ENCODE measurements at places on chromosomes 13 and 19.
A peak's percentile ranks its signal among the peaks of the same experiment; 100 is the strongest.

DNA sequence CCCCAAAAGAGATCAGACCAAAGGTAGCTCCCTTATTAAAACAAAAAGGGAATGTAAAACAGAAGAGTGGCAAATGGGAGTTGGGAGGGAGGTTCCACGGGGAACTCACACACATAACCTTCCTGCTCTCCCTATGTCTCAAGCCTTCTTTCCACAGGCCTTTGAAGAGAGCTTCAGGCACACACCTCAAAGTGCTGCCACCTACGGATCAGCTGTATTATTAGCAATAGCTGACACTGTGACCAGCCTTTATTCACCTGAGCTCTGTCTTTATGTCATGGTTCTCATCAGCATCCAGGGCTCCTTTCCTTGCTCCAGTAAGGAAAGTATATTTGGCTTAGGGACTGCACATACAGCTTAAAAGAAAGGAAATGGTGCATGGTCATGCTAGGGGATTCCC lies 11.3 kb downstream of the ZNF571 start:
- DNase-seq, result no peak

GRCh38 chr19:19095691-19096090 lies 31.9 kb downstream of the SLC25A42 start:
- DNase-seq, result no peak

- DNase-seq, result no peak
Observed at GRCh38 chr19:3175781-3176714, 2.5 kb upstream of the S1PR4 start.

GRCh38 chr13:49956131-49956530 lies 20.0 kb upstream of the SPRYD7 start:
- DNase-seq, result no peak

GRCh38 chr13:34750078-34750931 lies 191.8 kb upstream of the NBEA start:
- DNase-seq, result no peak

DNA sequence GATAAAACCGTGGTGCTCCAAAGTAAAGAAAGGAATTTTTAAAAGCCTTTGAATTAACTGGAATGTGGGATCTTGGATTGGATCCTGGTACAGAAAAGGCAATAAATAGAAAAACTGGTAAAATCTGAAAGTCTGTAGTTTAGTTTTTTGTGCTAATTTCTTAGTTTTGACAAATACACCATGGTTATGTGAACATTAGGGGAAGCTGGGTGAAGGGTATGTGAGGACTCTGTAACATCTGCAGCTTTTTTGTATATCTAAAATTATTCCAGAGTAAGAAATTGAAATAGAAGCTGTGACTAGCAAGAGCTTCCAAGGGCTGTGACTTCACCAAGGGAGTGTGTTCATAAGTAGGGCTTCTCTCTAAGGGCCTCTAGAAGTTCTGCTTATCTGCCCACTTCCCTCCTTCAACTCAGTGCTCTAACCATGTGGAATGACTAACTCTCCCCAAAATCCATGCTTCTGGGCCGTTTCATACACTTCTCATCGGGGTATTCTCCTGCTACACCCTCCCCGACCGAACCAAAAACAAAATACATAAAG lies 26.5 kb downstream of the ARHGAP35 start:
- no peak for DNase-seq

GRCh38 chr13:111270765-111271698 lies 49.4 kb upstream of the TEX29 start:
- DNase-seq, result no peak

DNA sequence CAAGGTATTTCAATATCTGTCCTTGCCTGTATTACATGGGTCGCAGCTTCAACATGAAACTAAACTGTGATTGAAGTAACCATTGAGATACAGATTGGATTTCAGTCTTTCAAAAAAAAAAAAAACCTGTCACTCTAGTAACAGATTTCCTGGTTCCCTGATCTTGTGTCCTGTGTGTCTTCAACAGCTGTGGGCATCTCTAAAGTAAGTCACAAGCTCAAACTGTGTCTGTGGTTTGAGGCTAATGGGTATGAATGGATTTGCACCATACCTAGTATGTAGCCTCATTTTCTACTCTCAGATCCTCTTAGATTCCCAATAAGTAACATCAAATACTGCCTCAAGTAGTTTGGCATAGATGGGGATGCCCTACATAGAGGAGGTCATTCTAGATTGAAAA lies 300.1 kb downstream of the COG6 start:
- no peak for DNase-seq

- DNase-seq, result no peak
Observed at GRCh38 chr19:38079926-38080380, 144.1 kb downstream of the DPF1 start.

GRCh38 chr13:113211774-113212173 lies 2.4 kb downstream of the CUL4A start:
- no peak for DNase-seq

GRCh38 chr13:33125821-33126570 lies 109.8 kb downstream of the KL start:
- DNase-seq, result no peak

GRCh38 chr13:47901441-47901840 lies 99.6 kb downstream of the SUCLA2 start:
- no peak for DNase-seq

DNA sequence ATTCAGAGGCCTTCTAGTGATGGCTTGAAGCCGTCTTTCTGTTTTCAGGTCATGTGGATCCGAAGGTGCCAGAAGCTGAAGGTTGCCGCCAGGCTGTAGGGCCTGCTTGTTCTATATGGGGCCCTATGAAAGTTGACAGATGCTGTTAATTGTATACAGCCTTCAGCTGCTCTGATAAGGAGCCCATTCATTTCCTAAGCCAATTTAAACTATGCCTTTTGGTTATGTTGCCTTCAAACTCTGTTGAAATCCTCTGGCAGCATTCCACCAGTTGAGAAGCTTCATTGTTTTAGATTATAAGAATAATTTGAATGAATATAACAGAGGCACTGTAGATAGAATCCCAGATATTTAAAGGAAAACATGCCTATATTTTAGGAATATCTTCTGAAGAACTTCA lies 34.4 kb downstream of the RAP2A start:
- no peak for DNase-seq

GRCh38 chr13:29849071-29849631 lies 1.3 kb downstream of the UBL3 start:
- DNase-seq, result peak; percentile 29

DNA sequence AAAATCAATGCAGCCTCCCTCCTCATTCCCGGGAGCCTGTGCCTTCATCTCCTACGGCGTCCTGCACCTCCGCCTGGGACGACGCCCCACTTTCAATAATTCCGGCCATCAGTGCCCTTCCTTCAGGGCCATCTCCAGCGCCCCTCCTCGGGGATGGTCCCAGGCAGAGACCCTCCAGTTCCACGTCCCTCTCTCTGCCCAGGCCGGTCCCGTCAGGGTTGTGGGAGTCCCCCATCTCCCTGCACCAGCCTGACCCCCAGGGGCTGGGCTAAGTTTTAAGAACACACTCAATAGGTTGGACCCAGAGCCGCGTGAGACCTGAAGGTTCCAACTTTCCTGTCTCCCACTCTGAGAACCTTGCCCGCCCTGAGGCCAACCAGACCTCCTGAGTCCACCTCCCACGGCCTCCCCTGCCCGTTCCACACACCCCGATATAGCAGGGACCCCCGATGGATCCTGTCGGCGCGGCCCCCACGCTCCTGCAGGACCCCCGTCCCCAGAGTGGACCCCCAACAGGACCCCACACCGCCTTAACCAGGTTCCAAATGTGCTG lies 646 bp downstream of the TMEM161A start:
- DNase-seq, result no peak

DNA sequence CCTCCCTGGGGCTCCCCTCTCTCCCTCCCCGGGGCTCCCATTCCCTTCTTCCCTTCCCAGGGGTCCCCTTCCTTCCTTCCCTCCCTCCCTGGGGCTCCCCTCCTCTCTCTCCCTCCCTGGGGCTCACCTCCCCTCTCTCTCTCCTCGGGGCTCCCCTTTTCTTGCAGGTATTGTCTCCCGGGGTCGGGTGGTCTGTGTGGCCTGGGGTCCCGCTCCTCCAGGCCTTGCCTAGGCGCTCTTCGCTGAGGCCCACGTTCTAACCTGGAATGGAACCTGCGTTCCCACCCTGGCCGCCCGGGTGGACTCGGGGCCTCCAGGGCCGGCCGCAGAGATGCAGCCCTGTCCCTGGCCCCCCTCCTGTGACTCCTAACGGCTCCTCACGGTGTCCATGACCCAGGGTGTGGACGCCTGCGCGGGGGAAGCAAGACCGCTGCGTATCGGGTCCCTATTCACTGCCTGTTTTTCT lies 940 bp upstream of the DCUN1D2 start:
- no peak for DNase-seq

GRCh38 chr13:84894749-84895148 lies 904.5 kb downstream of the SLITRK6 start:
- no peak for DNase-seq

GRCh38 chr13:28761586-28761985 lies 42.8 kb upstream of the SLC46A3 start:
- no peak for DNase-seq

- DNase-seq, result no peak
Observed at GRCh38 chr13:30664689-30665275, 47.1 kb downstream of the USPL1 start.

GRCh38 chr19:18436671-18437490 lies 1.1 kb downstream of the ISYNA1 start:
- peak; percentile 83 for DNase-seq

- no peak for DNase-seq
Observed at GRCh38 chr13:111326981-111327642, 6.7 kb downstream of the TEX29 start.

- peak; percentile 14 for DNase-seq
Observed at GRCh38 chr19:12052091-12052496, 667 bp downstream of the ZNF878 start.

- DNase-seq, result no peak
Observed at GRCh38 chr19:42185277-42185676, 32.2 kb downstream of the DEDD2 start.

DNA sequence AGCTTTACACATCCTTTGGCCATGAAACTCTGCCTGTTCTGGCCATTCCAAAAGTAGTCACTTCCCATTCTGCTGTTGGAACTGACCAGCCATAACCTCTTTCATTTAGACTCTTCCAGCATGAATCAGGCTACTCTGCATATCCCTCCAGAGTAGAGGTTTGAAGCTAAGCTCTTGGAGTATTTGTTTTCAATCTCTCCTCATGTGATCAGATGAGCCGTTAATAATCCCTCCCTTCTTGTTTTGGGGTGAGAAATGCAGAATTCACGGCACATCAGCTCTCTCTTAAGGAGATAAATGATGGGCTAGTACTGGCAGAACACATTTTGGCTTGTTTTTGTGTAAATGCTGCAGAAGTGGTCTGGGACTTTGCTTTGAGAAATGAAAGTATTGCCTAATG lies 519.9 kb downstream of the PCDH17 start:
- DNase-seq, result no peak

DNA sequence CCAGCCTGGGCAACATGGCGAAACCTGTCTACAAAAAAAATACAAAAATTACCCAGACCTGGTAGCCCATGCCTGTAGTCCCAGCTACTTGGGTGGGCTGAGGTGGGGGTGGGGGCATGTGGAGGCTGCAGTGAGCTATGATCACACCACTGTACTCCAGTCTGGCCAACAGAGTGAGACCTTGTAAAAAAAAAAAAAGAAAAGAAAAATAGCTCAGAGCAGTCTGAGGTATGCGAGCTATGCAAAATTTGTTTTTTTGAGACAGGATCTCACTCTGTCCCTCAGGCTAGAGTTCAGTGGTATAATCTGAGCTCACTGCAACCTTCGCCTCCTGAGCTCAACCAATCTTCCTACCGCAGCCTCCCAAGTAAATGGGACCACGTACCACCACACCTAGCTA lies 7.1 kb upstream of the TOMM40 start:
- DNase-seq, result no peak

GRCh38 chr13:91355099-91355825 lies 7.8 kb downstream of the MIR17HG start:
- DNase-seq, result no peak

GRCh38 chr13:114151031-114151430 lies 18.6 kb upstream of the RASA3 start:
- no peak for DNase-seq

DNA sequence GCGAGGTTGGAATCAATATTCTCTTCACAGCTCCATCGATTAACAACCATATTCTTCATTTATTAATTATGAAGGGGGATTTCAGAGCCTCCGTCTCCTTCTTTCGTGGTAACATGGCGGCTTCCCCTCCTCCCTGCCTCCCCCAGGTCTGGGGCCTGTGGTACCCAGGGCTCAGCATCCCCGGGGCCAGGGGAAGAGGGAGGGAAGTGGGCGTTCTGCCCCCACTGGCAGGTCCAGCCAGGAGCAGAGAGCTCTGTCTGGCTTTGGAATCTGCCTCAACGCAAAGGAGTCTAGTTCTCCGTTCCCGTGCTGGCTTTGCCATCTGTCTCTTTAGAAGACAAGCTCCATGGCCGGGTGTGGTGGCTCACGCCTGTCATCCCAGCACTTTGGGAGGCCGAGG lies 37.8 kb upstream of the ONECUT3 start:
- DNase-seq, result no peak

Data from stimulated activated naive CD8-positive, alpha-beta T cell treated with anti-CD3 and anti-CD28 coated beads, Interleukin-15, amount 100 ng/mL, for 72 hours (primary cell).